ENCODE measurements at places on chromosomes 7 and 10. TPM values are rescaled to one million over a fixed set of nuclear protein-coding genes. Genes with fewer than 3 reads are reported as not detected.

The COMMD3 gene
- total RNA-seq, result 71.5 TPM

The SLC35G1 gene
- 1.0 TPM for total RNA-seq

The GOLGA7B gene
- total RNA-seq, result not detected

The MMRN2 gene
- 25.6 TPM for total RNA-seq

The PKD2L1 gene
- total RNA-seq, result not detected

The MARVELD1 gene
- total RNA-seq, result 17.2 TPM

The AGR2 gene
- 3.1 TPM for total RNA-seq

The NKX2-3 gene
- total RNA-seq, result 1.0 TPM

The LRIT1 gene
- total RNA-seq, result not detected
